Ascending aorta (tissue), 2 donors: ENCODE measurements at places on chromosomes 1 and 21. TPM values are rescaled to one million over a fixed set of nuclear protein-coding genes. Genes with fewer than 3 reads are reported as not detected.

Gene NDC1
- 9.3 TPM for total RNA-seq

Gene TMIGD3
- total RNA-seq: 2.4 TPM

Gene TSTD1
- not detected for total RNA-seq

Gene PADI2
- 0.21 TPM for total RNA-seq

GRCh38 chr1:98693385-98693784 is 31.9 kb downstream of the SNX7 start:
- H3K4me1 ChIP-seq: no peaks in the 10 kb centered on the region
- H3K27ac ChIP-seq: no peak overlapping the region
- no peak for DNase-seq
- peaks cover 3% of the 10 kb centered on the region for H3K36me3 ChIP-seq
- H3K4me3 ChIP-seq: no peak overlapping the region

DNA sequence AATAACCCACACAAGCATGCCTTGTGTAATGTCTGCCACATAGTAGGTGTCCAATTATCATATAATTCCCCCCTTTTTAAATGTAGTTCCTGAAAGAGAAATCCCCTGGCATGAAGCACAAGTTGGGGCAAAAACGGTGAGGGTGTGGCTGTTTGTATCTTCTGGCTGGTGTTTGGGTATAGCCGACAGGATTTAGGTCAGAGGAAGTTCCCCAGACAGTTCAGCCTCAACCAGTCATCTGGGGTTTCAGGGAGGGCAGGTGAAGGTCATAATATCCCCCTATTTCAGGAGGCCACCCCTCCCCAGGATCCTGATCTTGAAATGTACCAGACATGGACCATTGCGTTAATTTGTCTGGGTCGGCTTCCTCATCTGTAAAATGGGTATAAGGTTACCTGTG is 29.1 kb upstream of the JUN start:
- H3K27ac ChIP-seq: peak overlapping the region; percentile 97
- H3K4me1 ChIP-seq: peaks cover 5% of the 10 kb centered on the region
- no peak for DNase-seq
- no peaks in the 10 kb centered on the region for H3K27me3 ChIP-seq

GRCh38 chr1:2001773-2002411 is 1.7 kb downstream of the CFAP74 start:
- no peaks in the 10 kb centered on the region for H3K4me1 ChIP-seq
- no peaks in the 10 kb centered on the region for H3K36me3 ChIP-seq
- H3K27me3 ChIP-seq: peaks cover 5% of the 10 kb centered on the region
- DNase-seq: no peak

GRCh38 chr21:36684957-36685714 is 13.8 kb upstream of the SIM2 start:
- H3K27ac ChIP-seq: no peak overlapping the region
- no peaks in the 10 kb centered on the region for H3K27me3 ChIP-seq

- H3K4me3 ChIP-seq: no peak overlapping the region
- no peaks in the 10 kb centered on the region for H3K27me3 ChIP-seq
- no peaks in the 10 kb centered on the region for H3K36me3 ChIP-seq
- H3K4me1 ChIP-seq: no peaks in the 10 kb centered on the region
Observed at GRCh38 chr21:42755766-42756579, 102.6 kb downstream of the PDE9A start.

DNA sequence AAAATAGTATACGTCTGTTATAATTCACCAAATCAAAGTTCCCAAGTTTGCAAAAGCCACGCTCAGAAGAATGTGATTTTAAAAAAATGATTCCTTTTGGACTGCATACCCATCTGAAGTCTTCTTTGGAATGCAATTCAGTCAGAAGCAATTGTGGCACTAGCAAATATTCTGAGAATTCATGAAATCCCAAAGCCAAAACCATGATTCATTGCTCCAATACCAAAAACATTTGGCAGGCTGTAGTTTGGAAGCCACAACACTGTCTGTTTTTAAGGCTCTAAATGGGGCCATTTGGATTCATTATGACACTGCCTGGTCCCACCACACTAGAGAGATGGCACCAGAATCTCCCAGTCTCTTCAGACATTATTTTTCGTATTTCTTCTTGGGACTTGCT is 21.8 kb upstream of the LRRC53 start:
- no peak overlapping the region for H3K27ac ChIP-seq
- no peak for DNase-seq
- no peaks in the 10 kb centered on the region for H3K4me1 ChIP-seq
- H3K27me3 ChIP-seq: no peaks in the 10 kb centered on the region
- no peaks in the 10 kb centered on the region for H3K36me3 ChIP-seq
- no peak overlapping the region for H3K4me3 ChIP-seq

- no peak overlapping the region for H3K4me3 ChIP-seq
- no peaks in the 10 kb centered on the region for H3K36me3 ChIP-seq
- no peak for DNase-seq
Observed at GRCh38 chr1:61247881-61248752, 165.8 kb downstream of the NFIA start.

DNA sequence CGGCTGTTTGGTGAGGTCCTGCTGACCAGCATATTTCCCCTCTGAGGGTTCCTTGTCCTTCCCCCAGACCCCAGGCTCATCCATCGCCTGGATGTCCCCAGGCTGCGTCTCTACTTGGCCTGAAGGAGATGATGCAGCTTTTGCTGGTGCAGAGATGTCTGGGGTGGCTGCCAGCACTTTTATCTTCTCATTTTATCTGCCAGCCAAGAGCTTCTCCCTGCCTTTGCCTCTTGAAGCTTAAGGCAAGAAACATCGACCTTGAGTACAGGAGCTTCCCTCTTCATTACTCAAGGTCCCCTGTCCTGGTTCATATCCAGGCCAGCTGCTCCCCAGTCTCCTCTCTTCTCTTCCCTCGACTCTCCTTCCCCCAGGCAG is 9.2 kb upstream of the H6PD start:
- no peaks in the 10 kb centered on the region for H3K36me3 ChIP-seq
- H3K4me1 ChIP-seq: no peaks in the 10 kb centered on the region
- no peak overlapping the region for H3K27ac ChIP-seq
- no peaks in the 10 kb centered on the region for H3K27me3 ChIP-seq
- no peak for DNase-seq
- H3K4me3 ChIP-seq: no peak overlapping the region

- H3K4me1 ChIP-seq: no peaks in the 10 kb centered on the region
- DNase-seq: peak; percentile 60
- H3K36me3 ChIP-seq: peaks cover 100% of the 10 kb centered on the region
- no peaks in the 10 kb centered on the region for H3K27me3 ChIP-seq
Observed at GRCh38 chr21:46116776-46117585, 19.1 kb downstream of the COL6A2 start.

GRCh38 chr1:31418626-31419323 is 5.8 kb downstream of the SERINC2 start:
- H3K4me1 ChIP-seq: no peaks in the 10 kb centered on the region
- no peaks in the 10 kb centered on the region for H3K36me3 ChIP-seq
- no peaks in the 10 kb centered on the region for H3K27me3 ChIP-seq
- H3K4me3 ChIP-seq: no peak overlapping the region

DNA sequence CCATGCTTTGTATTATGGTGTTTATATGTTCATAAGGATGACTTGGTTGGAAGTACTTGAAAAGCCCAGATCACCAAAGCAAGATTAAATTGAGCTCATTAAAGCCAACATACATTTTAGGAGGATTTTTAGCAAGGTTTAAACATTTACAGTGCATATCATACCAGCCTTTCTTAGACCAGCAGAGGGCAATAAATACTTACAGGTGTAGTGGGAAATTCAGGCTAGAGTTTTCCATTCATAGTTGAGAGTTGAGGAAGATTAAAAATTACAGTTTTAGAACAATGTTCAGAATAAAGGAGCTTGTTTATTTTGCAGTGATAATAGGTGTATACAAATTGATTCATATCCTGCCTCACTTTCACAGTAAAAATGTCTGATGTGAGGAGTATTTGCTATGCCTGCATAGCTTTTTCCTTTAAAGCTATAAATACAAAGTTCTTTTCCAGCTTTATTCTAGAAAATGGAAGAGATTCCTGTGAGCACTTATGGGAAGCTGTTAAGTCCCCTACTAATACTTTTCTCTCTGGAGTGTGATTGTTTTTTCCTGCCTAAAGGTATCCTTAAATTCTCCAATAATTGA is 35.3 kb downstream of the DTL start:
- H3K4me1 ChIP-seq: no peaks in the 10 kb centered on the region
- H3K27ac ChIP-seq: no peak overlapping the region
- no peak overlapping the region for H3K4me3 ChIP-seq
- H3K36me3 ChIP-seq: no peaks in the 10 kb centered on the region
- DNase-seq: no peak

- H3K4me1 ChIP-seq: peaks cover 45% of the 10 kb centered on the region
- peak; percentile 94 for DNase-seq
- H3K36me3 ChIP-seq: peaks cover 36% of the 10 kb centered on the region
Observed at GRCh38 chr1:31587720-31588423, 11.6 kb downstream of the TINAGL1 start.

DNA sequence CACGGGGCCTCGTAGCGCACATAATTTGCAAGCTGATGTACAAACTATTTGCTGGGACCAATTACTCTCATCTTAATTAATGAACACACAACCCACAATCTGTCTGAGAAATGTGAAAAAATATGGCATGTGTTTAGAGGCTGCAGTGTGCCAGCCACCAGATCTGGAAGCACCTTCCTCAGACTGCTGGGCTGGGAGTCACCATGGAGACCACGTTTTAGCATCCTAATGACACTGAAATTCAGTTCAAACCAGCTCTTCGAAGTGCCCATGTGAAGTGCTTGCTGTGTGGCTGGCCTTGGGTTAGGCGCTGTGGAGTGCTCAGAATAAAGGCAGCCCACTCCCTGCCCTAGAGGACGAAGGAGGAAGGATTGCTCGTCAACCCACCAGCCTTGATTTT is 482.4 kb downstream of the OMA1 start:
- H3K4me3 ChIP-seq: no peak overlapping the region
- no peaks in the 10 kb centered on the region for H3K36me3 ChIP-seq
- no peak for DNase-seq
- no peaks in the 10 kb centered on the region for H3K27me3 ChIP-seq

DNA sequence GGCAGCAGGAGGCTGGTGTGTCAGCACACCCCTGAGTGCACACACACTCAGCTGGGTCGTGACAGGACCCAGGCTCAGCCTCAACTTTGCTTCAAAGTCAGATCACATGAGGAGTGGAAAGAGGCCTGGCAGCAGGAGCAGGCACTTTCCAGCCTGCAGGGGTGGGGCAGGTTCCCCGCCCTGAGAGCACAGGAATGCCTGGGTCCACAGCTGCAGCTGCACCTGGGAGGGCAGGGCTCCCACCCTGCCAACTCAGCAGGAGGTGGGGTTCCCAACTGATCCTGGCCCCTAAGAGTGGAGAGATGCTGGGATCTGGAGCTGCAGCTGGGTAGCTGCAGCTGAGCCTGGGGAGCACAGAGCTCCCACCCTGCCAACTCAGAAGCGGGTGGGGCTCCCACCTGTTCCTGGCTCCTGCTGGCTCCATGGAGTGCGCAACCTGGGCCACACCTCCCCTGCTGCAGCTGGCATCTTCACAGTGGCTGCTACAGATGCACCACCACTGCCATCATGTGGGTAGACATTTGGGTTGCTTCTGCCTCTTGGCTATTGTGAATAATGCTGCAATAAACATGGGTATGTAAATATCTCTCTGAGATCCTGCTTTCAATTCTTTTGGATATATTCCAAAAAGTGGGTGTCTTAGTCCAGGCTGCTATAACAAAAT is 415.4 kb downstream of the TTLL7 start:
- H3K4me1 ChIP-seq: no peaks in the 10 kb centered on the region
- no peak overlapping the region for H3K4me3 ChIP-seq
- no peaks in the 10 kb centered on the region for H3K27me3 ChIP-seq
- H3K36me3 ChIP-seq: no peaks in the 10 kb centered on the region

DNA sequence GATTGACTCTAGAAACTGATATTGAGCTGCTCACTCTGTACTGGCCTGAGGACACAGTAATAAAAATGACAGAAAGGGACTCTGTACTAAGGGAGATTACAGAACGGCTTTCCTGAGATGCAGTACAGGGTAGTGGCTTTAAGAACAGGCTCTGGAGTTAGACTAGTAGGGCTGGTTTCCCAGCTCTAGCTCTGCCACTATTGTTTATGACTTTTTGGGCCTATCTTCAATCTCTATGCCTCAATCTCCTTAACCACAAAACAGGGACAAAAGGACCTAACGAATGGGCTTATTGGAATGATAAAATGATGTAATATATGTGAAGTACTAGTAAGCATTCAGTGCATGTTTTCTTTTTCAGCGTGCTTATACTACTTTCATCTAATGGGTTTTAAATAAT is 1.4 kb downstream of the DEPDC1 start:
- H3K4me1 ChIP-seq: peaks cover 7% of the 10 kb centered on the region
- no peak overlapping the region for H3K27ac ChIP-seq
- peak overlapping the region; percentile 69 for H3K4me3 ChIP-seq
- H3K36me3 ChIP-seq: no peaks in the 10 kb centered on the region
- no peak for DNase-seq

DNA sequence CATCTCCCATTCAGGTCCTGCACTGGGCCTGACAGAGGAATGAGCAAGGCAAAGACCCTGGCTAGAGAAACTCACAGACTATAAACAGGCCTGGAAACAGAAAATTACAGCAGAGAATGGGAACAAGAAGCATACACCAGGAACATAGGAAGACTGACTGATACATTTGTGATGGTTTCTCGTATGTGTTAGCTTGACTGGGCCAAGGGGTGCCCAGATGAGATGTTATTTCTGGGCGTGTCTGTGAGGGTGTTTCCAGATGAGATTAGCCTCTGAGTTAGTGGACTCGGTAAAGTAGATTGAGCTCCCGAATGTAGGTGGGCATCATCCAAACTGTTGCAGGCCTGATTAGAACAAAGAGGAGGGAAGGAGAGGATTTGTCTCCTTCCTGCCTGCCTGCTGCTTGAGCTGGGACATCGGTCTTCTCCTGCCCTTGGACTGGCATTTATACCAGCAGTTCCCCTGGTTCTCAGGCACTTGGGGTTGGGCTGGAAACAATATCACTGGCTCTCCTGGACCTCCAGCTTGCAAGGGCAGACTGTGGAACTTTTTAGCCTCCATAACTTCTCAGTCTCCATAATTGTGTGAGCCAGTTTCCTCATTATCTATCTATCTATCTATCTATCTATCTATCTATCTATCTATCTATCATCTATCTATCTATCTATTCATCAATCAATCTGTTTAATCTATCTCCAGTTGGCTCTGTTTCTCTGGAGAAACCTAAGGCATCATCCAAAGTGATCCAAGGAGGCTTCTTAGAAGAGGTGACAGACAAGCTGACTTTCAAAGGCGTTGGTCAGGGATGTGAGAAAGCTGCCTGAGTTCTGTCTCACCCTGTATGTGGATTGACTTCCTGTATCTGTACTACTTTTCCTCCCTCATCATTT is 9.7 kb upstream of the FOXO6 start:
- no peaks in the 10 kb centered on the region for H3K36me3 ChIP-seq
- H3K4me3 ChIP-seq: no peak overlapping the region
- H3K27ac ChIP-seq: no peak overlapping the region
- no peaks in the 10 kb centered on the region for H3K4me1 ChIP-seq
- DNase-seq: peak; percentile 39
- no peaks in the 10 kb centered on the region for H3K27me3 ChIP-seq

- no peak overlapping the region for H3K27ac ChIP-seq
- no peak overlapping the region for H3K4me3 ChIP-seq
- no peaks in the 10 kb centered on the region for H3K36me3 ChIP-seq
- no peaks in the 10 kb centered on the region for H3K27me3 ChIP-seq
- DNase-seq: no peak
Observed at GRCh38 chr1:114353262-114353661, 157.7 kb downstream of the TRIM33 start.

GRCh38 chr1:161359291-161359690 is 8.4 kb downstream of the CFAP126 start:
- no peaks in the 10 kb centered on the region for H3K27me3 ChIP-seq
- H3K27ac ChIP-seq: no peak overlapping the region
- H3K4me1 ChIP-seq: no peaks in the 10 kb centered on the region
- H3K36me3 ChIP-seq: peaks cover 21% of the 10 kb centered on the region
- H3K4me3 ChIP-seq: no peak overlapping the region

GRCh38 chr1:6054596-6054995 is 8.9 kb downstream of the KCNAB2 start:
- H3K27ac ChIP-seq: no peak overlapping the region
- no peaks in the 10 kb centered on the region for H3K27me3 ChIP-seq
- no peaks in the 10 kb centered on the region for H3K36me3 ChIP-seq
- DNase-seq: no peak
